Omental fat pad (tissue), 4 donors: ENCODE measurements at places on chromosomes 13 and 19.
A peak's percentile ranks its signal among the peaks of the same experiment; 100 is the strongest.

DNA sequence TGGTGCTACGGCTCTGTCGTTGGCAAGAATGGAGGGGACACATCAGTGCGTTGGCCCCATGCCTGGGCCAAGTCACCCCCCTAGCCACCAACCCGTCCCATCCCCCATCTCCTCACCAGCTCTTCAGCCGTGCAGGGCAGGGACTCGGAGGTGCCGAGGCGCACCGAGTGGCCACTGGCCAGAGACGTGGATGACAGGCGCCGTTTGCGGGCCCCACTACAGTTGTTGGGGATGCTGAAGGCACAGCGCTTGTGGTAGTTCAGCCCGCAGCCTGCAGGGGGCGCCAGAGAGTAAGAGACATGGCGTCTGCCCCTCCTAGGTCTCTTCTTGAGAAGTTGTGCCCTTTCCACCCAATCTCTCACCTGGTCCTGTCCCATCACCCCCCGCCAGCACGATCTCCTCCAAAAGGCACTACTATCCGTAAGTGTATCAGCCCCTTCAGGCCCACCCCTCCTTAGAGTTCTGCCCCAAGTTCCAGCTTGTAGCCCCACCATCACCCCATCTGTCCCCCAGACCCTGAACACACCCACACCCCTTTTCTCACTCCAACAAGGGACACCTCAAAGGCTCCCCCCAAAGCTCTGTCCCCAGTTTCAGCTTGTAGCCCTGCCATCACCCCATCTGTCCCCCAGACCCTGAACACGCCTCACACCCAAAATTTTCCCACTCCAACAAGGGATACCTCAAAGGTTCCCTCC lies 12.4 kb downstream of the PRKD2 start:
- peak; percentile 95 for DNase-seq

DNA sequence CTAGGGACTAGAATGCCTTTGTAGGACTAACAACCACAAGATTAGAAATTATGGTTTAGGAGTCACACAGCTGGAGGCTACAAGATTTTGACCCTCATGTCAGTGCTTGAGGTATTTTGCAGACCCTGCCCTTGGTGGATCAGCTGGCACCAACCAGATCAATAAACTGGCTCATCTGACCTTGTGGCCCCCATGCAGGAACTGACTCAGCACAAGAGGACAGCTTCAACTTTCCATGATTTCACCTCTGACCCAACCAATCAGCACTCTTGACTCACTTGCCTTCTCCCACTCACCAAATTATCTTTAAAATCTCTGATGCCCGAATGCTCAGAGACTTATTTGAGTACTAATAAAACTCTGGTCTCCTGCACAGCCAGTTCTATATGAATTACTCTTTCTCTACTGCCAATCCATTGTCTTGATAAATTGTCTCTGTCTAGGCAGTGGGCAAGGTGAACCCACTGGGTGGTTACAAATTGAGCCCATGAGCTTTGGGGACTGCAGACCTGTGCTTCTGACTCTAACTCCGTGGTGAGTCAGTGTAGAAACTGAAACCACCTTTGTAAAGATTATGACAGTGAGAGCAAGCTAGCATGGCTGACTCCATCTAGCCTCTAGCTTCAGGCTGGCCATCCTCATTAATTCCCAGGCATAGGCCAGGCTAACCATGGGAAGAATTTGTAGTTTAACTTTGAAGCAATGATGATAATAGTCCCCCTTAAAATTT lies 33.9 kb upstream of the CEACAM8 start:
- DNase-seq: no peak

DNA sequence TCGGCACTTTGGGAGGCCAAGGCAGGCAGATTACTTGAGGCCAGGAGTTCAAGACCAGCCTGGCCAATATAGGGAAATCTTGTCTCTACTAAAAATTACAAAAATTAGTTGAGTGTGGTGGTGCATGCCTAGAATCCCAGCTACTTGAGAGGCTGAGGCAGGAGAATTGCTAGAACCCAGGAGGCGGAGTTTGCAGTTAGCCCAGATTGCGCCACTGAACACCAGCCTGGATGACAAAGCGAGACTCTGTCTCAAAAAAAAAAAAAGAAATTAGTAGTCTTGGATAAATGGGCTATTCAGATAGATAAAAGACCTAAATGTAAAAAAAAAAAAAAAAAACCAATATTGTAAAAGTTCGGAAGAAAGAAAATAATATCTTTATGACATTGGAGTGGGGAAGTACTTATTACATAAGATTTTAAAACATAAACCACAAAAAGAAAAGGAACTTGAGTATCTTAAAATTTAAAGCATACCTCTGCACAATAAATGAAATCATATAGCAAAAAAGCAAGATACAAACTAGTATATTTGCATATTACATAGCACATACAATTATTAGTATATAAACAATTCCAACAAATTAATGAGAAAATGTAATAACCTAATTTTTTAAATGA lies 26.7 kb upstream of the RNASEH2B start:
- no peak for DNase-seq

DNA sequence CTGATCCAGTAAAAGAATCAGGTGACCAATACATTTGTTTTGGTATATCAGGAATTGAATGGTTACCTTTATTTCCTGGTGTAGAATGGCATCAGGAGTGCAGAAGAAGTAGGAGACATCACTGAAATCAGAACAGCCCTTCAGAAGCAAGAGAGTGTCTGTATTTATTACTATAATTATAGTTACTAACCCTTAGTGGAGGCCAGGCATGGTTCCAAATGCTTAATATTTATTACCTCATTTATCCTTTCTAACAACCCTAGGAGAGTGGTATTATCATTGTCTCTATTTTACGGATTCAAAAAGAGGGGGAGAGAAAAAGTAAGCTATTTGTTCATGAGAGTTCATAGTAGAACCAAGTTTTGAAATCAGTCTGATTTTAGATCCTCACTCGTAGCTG lies 1292.9 kb downstream of the PCDH9 start:
- no peak for DNase-seq

GRCh38 chr13:110705356-110705825 lies 525 bp downstream of the CARS2 start:
- DNase-seq: no peak

- no peak for DNase-seq
These were observed 72.0 kb upstream of the KCTD15 start for GRCh38 chr19:33724721-33725060.

GRCh38 chr19:18861235-18861634 lies 29.5 kb downstream of the UPF1 start:
- DNase-seq: no peak

- DNase-seq: no peak
These were observed 825 bp upstream of the YIF1B start for GRCh38 chr19:38316477-38317067.
